ENCODE measurements at places on chromosomes 16 and 17.

DNA sequence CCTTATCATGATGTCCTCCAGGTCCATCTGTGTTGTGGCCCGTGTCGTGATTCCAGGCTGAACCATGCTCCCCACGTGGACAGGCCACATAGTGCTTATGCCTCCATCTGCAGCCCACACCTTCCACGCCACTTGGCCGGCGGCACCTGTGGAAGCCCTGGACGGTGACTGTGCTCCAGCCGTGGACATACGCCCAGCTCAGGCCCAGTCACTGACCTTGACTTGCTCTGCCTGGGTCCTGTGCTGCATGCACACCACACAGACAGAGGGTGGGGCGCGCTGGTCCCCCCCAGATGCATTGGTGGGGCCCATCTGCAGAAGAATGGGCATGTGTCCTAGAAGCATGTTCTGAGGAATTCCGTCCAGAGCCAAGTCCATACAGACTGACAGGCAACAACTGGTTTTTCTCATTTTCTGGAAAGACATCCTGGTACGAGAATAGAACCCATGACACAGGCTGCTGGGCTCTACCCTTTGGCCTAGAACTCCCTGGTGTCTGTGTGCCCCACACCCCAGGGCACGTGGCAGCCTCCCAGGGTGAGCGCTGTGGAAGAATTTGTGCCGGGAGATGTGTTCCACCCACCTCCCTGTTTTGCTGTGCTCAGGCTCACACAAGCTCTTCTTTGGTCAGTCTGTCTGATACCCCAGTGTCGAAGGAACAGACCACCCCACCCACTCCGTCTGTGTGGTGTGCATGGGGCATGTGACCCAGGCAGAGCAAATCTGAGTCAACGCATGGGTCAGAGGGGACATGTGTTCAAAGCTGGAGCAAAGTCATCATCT lies 39.5 kb downstream of the GPT2 start:
- DNase-seq, result no peak

DNA sequence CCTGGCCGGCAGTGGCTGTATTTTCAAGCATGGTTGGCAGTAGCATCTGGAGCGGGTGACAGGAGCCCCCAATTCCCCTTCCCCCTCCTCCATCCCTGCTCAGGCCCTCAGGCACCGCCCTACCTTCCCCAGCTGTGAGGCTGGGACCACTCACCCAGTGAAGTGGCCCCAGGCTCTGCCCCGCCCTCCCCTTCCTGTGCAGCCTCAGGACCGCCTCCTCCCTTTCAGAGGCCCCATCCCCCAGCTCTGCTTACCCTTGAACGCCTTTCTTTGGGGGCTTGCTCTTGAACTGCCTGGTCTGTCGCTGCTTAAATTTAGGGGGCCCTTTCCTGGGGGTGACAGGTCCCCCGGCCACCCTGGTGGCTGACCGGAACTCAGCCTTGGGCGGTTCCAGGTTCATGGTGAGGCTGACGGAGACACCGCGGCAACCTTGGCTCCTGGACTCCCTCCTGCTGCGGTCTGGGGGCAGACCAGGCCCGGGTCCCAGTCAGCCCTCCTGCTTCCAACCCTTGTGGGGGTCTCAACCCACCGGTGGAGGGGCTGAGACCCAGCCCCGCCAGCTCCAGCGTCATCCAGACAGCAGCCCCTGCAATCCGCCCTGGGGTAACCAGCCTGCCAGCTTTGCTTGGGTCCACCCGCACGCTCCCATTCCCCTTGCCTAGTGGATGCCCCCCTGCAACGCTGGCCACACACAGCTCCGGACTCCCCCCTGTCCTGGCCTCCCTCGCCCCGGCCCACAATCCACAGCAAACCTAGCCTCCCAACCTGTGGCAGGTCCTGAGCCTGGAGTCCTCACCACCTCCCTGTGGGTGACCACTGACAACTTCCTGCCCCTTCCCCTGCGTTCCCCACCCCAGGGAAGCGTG lies 3.2 kb downstream of the PDE6G start:
- DNase-seq, result no peak

DNA sequence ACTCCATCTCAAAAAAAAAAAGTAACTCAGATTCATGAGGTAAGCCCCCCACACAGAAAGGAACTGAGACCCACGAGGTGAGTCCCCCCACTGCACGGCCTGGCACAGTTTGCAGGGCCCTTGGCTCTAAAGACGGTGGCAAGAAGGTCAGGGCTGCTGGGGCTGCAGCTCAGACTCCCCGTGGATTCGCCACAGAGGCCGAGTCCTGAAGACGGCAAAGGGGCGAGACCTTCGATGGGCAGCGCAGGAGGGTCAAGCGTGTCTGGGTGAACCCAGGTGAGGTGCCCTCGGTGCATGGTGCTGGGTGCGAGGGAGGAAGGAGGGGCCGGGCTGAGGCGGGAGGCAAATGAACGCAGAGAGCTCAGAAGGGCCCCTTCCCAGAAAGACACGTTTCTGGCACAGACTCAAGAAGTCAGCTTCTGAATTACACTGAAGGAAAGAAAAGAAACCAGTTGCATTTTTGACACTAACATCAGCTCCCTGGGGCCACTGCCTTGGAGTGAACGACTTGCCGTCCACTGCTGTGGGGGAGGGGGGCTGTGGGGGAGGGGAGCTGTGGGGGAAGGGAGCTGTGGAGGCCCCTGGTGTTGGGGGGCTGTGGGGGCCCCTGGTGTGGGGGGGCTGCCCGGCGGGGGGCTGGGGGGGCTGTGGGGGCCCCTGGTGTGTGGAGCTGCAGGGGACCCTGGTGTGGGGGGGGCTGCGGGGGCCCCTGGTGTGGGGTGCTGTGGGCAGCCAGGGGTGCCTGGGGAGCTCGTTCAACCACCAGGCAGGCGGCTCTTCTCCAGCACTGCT lies 69.8 kb upstream of the METRNL start:
- DNase-seq, result no peak

DNA sequence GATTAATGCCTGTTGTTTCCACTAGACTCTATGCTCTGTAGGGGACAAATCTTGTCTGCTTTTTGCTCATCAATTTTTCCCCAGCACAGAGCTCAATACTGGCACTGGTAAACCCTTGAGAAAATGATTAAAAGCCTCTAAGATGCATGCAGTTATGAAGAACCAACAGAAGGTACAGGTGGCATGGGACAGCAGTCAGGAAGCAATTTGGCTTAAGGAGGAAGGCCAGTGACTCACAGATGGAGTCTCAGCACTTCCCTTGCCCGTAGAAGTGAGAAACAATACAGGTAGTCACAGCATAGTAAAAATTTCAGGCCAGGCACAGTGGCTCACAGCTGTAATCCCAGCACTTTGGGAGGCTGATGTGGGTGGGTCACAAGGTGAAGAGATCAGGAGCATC lies 504.7 kb upstream of the RBFOX1 start:
- no peak for DNase-seq

DNA sequence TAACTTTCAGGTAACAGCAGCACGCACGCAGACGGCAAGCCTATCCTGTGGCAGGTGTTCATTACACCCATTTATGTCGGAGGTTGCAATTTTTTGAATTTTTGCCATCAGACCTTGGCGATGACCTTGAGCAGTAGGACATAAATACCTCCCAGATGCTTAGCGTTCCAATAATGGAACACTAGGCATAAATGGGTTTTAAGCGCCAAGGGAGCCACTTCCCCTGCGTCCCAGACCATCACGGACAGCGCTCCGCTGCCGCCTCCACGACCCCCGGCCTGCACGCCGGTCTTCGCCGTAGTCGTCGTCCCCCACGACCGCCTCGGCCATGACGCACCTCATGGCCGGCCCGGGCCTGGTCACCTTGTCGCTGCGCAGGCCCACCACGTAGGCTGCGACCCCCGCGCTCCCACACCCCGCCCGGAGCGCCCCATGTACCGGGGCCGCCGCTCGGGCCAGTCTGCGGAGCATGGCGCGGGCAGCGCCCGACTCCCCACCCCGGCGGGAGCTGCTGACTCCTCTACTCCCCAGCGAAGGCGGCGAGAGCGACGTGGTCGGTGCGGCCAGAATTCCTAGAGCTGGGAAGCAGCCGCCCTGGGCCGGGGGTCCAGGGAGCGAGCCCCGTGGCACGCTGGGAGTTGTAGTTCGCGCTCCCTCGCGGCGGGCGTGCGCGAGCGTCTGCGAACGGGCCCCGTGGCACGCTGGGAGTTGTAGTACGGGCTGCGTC lies 22.7 kb downstream of the TMEM235 start:
- peak; percentile 84 for DNase-seq

GRCh38 chr16:69942627-69943170 lies 8.4 kb upstream of the CLEC18A start:
- no peak for DNase-seq

- DNase-seq, result peak; percentile 39
These were observed 146.1 kb downstream of the GAS7 start for GRCh38 chr17:10052106-10052813.

- no peak for DNase-seq
These were observed at the start of gene PTX4 for GRCh38 chr16:1488619-1489018. PTX4 (minus strand) TSS chr16:1488944; CDS start chr16:1488909, 35 bp downstream.

GRCh38 chr16:56324406-56324805 lies 100.9 kb downstream of the AMFR start:
- no peak for DNase-seq

GRCh38 chr17:57949649-57950048 lies 5.6 kb downstream of the CUEDC1 start:
- peak; percentile 7 for DNase-seq
